Renal cortical epithelial cell (primary cell): ENCODE measurements at places on chromosomes 16 and 17. TPM values are rescaled to one million over a fixed set of nuclear protein-coding genes. Genes with fewer than 3 reads are reported as not detected.

- no peak for DNase-seq
Measured at GRCh38 chr16:49661465-49662187, 194.3 kb downstream of the ZNF423 start.

- DNase-seq: peak; percentile 37
Measured at GRCh38 chr17:58352596-58353388, 791 bp upstream of the SUPT4H1 start.

DNA sequence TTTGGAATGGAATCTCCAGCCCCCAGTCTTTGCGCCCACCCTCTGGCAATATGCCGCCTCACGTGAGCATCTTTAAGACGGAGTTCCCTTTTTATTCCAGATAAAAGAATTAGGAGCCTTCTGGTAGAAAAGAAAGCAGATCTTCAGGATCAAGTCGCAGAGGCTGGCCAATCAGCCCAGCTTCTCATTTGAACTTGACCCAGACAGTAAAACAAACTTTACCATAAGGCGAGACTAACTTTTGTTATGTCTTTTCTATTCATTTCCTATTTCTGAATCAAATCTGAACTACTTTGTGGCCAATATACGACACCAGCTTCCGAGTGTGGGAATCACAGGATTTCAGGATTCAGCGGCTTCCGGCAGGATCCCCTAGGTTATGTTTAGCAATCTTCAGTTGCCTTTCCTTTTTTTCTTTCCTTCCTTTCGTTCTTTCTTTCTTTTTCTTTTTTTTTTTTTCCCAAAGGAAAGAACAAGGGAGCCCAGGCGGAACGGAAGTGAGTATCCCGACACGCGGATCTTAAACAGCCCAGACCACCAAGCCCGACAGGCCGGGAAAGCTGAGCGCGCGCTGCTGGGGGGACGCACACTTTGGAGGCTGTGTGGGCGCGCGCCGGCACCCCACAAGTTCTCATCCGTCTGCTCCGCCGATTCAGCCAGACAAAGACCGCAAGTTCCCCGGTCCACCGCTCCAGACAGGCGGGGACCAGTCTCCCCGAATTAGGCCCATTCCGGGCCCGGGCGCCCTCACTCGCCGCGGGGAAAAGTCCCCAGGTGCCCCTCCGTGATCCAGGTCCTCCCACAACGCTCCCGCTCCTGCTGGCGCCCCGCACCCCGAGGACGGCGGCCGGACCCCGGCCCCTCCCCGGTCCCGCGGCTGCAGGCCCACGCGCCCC is 633 bp downstream of the TBC1D16 start:
- peak; percentile 26 for DNase-seq

DNA sequence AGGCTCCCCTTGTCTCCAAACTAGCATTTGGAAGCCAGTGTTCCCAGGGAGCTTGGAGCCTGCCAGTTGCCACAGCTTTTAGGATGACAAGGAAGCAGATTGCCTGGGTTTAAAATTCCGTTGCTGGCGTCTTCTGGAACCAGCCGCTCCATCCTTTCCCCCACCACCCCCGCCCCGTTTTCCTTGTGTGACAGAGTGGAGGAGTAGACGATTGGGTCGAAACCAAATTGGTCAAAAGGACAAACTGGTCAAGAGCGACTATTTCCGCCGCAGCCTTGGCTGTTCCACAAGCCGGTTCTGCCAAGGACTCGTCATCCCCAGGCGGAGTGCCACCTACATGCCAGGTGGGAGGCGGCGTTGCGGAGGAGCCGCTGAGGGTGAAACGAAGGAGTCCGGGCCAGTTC is 91.1 kb downstream of the RPA1 start:
- DNase-seq: no peak

GRCh38 chr17:59814685-59815084 is 78.1 kb downstream of the TUBD1 start:
- no peak for DNase-seq

- no peak for DNase-seq
Measured at GRCh38 chr16:85462714-85463611, 150.2 kb upstream of the GSE1 start.

GRCh38 chr17:58006560-58006923 is 504 bp downstream of the SRSF1 start:
- peak; percentile 49 for DNase-seq

DNA sequence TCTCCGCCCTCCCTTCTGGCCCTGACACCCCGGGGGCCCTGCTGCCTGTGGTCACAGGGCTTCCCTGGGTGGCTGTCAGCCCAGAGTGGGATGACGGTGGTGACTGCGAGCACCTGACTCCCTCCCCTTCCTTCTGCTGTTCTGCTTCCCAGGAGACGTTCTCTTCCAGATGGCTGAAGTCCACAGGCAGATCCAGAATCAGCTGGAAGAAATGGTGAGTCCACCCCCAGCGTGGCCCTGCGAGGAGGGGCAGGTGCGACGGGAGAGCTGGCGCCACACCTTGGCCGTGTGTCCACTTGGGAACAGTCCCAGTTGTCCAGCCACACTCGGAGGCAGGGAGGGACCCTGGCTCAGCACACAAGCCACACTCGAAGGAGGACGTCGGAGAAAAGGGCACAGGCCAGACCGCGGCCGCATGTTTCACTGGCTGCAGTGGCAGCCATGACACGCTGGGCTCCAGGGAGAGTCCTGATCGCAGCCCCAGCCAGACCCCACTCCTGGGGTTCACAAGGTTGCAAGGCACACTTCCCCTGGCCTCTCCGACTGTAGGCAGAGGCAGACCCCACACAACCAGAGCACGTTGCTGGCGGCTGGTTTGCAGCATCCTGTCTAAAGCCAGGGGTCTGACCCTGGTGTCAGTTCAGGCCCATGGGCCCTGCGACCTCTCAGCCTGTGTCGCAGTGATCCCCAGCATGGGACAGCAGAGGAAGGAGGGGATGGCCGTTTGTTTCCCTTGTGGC is 49.9 kb downstream of the BAIAP2 start:
- no peak for DNase-seq

DNA sequence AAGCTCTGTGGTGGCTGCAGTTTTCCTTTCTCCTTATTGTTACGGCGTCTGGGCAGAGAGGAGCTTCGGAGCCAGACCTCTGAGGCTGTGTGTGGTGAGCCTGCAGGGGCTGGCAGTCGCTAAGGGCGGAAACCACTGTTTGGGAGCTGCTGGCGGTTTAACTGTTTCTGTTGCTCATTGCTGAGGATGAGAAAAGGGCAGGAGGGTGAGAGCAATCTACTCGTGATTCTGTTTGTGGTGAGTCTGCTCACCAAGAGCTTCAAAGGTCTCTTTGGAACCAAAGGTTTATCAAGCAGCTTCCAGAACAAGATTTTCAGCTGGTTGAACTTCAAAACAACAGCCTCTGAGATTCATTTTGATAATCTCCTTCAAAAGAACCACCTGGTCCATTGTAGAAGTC is 143.9 kb downstream of the ANKFN1 start:
- peak; percentile 51 for DNase-seq

GRCh38 chr16:4852221-4852872 is 5.1 kb downstream of the UBN1 start:
- DNase-seq: peak; percentile 11

DNA sequence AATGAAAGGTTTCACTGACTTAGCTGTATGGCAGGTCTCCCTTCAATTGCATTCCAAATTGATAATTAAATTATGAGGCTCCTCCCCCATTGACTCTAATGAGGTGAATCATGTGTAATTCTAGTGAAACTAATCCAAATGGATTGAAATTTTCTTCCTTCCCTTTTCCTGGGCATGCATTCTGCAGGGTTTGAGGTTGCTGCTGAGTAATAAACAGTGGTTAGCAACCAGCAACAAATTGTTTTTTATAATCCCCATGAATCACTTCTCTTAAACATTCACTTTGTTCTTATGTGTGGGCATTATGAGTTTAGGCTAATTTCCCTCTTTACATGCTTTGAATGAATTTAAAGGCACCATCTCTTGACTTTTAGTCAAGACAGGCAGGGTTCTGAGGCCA is 43.4 kb downstream of the MYOCD start:
- no peak for DNase-seq

DNA sequence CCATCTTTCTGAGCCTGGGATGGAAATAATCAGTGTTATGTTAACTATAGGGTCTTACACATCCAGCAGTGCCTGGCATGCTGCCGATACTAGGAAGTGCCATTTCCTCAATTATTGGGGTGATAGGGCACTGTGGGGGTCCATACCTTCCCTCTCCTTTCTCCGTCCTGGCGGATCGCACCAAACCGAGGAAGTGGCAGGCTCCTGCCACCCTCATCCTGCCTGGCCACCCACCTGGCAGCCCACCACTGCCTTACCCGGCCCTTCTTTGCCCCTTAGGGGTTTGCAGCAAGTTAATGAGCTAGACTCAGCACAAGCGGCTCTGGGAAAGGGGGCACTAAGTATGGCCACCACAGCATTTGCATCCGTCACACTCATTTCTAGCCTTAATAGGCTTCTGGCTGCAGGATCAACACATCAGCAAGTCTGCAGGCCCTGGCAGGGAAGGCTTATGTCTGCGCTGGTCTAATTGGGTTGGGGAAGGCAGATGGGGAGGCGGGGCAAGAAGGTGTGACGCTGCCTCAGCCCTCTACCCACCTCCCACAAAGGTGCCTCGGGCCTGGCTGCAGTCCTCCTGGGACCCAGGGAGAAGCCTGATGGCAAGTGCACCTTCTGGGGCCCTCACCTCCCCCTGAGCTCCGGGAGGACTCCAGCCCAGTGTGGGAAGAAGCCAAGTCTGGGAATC is 28.6 kb downstream of the DCAKD start:
- DNase-seq: no peak

- DNase-seq: no peak
Measured at GRCh38 chr17:77405867-77406732, 265.3 kb downstream of the SEC14L1 start.

GRCh38 chr17:13306310-13306962 is 288.6 kb upstream of the ELAC2 start:
- DNase-seq: peak; percentile 11

- DNase-seq: no peak
Measured at GRCh38 chr17:66240013-66240412, 10.8 kb upstream of the APOH start.

GRCh38 chr16:10321407-10322387 is 64.2 kb upstream of the ATF7IP2 start:
- DNase-seq: no peak

DNA sequence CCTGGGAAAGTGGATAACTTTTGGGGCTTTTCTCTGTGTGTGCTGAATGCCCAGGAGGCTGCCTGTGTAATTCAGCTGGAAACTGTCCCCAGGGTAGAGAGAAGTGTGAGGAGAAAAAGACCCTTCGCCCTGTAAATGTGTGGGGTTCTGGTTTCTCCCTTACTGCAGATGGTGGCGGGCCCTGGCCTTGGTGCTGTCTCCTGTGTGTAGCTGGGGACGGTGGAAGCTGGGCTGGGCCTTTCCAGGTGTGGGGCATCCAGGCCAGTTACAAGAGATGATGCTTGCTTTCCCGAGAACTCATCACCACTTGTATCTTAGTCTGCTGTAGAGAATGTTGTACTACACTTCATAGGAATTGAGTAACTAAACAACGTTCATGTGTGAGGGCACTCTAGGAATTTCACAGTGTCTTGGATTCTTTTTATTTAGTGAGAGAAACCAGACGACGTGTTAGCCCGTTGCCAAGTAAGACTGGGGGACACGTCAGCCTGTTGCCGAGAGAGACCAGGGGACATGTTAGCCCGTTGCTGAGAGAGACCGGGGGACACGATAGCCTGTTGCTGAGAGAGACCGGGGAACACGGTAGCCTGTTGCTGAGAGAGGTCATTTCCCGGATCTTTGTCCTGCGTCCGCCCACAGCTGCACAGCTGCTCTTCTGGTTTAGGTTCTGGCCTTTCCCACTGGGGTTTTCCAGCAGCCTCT is 43.1 kb downstream of the TBCD start:
- DNase-seq: no peak

- no peak for DNase-seq
Measured at GRCh38 chr17:44543905-44544523, 13.3 kb upstream of the FZD2 start.

DNA sequence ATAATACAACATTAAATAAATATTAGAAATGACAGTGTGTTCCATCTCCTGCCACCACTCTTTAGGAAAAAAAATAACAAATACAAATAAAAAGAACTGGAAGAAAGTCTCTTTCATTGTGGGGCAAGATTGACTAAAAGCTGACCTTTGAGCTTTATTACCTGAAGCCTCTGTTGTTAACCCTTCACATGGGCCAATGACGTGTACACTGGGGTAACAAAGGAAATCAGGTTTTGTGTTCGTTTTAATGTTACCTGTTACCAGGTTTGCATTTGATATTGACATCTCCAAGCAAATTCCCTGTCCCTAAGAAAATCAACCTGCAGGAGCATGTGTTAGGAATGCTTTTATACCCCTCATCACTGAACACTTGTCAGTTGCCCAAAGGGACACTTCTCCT is 39.0 kb downstream of the NLK start:
- no peak for DNase-seq

DNA sequence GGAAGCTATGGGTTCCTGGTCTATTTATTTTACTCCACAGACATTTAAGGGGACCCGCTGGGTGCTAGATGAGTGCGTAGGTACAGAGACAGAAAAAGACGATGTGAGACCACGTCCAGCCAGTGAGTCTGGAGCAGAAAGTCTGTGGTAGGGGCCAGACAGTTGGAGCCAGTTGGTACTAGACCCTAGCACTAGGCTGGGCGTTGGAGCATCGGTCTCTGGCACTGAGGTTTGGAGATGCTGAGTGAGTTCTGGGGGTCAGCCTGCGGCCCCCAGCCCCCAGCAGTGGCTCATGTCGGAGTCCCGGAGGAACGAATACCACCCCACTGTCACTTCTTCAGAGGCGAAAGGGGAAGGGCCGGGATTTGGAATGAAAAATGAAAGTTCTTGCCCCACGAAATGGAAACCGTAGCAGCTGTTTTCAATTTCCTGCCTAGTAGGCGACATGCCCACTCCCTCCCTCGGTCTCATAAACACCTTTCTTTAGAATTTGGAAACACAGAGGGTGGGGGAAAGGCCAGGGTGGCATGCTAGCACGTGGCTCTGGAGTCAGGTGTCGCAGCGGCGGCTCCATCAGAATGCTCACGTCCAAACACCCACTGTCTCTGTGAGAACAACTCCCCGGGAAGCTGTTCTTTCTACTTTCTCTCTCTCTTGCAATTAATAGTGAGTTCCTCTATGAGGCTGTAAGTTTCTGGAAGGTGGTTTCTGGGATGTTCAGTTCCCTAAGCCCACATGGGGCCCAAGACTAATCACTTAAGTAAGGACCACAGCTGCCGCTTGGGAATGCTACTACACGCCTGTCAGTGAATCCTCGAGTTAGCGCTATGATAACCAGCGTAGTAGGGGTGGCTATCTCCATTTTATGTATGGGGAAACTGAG is 96.8 kb downstream of the IRF8 start:
- no peak for DNase-seq

CA5A gene
- total RNA-seq: not detected in 2 replicates

SLC38A8 gene
- not detected in 2 replicates for total RNA-seq
